NCI-H510A (cell line): ENCODE measurements at places on chromosomes 3 and 15.

DNA sequence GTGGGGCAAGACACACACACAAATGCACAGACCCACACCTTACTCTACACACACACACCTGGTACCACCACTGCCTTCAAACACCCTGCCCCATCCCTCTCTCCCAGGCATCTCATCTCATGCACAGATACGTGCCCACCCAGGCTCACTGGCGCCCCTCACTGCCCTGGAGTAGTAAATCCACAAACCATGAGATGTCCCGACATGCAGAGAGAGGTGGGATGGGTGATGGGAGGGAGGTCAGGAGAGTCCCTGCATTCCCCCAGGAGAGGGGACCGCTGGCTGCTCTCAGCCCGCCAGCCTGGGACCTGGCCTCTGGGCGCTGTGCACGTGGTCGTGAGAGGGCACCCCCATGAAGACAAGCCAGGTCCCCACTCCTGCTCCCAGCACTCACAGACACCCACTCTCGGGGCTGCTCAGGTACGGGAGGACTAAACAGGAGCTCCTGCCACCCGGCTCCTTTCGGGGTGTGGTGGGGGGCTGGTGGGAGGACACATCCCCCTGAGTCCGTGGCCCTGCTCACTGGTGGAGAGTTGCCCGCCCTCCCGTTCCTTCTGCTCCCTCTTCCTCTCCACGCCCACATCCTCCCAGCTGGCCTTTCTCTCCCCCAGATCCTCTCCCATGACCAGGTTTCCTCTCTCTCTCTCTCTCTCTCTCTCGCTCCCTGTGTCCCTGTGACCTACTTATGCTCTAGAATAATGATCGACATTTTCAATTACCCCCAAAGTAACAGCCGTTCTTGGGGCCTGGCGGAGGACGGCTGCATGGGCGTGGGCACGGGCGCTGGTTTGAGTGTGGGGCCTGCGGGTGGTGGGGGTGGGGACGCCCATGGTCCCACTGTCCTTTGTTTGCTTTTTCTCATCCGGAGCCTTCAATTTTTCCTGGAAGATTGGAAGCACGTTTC is 18.9 kb upstream of the CSPG4 start:
- no peak for DNase-seq

DNA sequence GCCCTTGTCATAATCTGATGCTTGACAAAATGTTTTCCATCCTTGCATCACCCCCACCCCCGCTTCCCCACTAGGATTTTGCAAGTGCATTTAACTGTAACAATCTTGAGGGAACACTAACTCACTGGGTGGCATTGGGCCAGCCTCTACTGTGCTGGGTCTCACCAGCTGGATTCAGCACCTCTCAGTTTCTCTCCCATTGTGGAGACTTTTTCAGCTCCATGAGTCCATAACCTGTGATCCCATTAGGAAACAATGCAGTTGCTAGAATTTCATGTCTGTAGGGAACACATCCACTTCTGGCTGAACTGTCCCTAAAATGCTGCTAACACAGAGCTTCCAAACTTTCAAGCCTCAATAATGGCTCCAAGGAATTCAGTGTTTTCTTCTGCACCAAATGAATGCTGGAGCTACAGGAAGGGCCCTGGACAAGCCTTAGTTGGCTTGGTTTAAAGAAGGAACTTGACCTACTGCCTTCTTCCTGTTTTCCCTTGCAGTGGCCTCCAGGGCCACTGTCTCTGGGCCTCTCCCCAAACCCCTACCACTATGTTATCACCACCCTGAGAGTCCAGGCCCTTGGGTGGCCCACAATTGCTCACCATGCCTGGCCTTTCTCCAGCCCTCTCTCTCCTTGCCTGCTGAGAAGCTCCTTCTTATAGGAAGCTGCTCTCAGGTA is 15.6 kb downstream of the CYP19A1 start:
- DNase-seq, result no peak

DNA sequence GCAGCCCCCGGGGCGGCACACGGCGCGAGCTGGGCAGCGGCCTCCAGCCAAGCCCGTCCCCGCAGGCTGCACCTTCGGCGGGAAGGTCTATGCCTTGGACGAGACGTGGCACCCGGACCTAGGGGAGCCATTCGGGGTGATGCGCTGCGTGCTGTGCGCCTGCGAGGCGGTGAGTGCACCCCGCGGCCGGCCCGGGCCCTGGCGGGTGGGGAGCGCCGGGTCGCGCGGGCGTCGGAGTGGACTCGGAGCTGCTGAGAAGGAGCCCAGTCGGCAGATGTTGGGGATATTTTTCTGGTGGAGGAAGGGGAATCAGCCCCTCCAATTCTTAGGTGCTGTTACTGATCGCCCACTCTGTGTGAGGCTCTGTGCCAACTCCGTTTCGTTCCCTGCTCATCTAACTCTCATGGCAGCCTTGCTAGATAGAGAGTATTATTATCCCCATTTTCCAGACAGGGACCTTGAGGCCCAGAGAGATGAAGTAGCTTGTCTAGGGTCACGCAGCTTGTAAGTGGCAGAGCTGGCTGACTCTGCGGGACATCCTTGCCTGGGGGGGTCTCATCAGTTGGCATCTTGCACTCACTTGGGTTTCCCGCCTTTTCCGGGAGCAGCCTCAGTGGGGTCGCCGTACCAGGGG is 890 bp downstream of the CHRD start:
- DNase-seq, result no peak

DNA sequence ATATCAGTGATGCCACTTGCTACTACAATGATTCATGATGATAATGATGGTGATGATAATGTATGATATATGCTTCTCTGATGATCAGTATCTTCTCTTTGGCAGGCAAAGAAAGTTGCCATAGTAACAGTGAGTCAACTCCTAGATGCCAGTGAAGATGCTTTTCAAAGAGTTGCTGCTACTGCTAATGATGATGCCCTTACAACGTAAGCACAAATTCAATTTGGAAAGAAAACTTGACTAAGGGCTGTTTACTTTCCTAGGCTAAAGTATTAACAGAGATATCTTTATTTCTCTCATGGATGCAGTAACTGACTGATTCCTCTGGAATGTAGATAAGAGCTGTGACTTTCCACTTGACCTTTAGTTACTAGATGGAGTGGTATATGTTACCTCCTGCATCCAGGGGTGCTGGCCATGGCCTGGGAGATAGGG is 27.8 kb downstream of the ADGRG7 start:
- DNase-seq, result no peak

DNA sequence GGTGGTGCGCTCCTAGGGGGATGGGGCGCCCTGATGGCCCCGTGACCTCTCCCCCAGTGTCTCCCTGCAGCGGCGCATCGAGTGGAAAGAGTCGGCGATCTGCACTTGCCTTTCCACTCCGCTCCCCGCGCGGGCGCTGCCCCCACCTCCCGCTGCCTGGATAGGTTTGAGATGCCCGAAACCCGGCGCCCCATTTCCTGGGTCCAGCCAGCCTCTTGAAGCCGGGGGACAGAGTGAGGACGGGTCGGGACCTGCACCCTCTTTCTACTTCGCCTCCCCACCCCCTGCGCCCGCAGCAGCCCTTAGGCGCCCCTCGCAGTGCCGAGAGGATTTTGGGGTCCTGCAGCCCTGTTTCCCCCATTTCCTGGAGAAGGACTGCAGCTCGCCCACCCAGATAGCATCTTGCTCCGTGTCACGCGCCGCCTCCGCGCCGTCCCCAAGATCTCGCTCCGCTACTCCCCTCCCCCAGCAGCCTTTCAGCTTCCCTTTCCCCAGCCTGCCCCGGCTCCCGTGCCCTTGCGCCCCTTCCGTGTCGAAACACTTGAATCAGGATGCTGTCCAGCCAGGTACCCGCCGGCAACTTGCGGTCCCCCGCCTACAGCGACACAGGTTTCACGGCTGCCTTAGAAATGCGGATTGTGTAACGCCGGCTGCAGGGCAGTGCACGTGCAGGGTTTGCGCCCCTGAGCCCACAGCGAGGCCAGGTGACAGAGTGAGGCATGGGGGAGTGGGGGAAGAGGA is 519 bp downstream of the ABHD6 start:
- no peak for DNase-seq

GRCh38 chr15:64635499-64636495 is 139.6 kb downstream of the RBPMS2 start:
- no peak for DNase-seq

GRCh38 chr15:98853617-98854420 is 153.8 kb downstream of the PGPEP1L start:
- no peak for DNase-seq

DNA sequence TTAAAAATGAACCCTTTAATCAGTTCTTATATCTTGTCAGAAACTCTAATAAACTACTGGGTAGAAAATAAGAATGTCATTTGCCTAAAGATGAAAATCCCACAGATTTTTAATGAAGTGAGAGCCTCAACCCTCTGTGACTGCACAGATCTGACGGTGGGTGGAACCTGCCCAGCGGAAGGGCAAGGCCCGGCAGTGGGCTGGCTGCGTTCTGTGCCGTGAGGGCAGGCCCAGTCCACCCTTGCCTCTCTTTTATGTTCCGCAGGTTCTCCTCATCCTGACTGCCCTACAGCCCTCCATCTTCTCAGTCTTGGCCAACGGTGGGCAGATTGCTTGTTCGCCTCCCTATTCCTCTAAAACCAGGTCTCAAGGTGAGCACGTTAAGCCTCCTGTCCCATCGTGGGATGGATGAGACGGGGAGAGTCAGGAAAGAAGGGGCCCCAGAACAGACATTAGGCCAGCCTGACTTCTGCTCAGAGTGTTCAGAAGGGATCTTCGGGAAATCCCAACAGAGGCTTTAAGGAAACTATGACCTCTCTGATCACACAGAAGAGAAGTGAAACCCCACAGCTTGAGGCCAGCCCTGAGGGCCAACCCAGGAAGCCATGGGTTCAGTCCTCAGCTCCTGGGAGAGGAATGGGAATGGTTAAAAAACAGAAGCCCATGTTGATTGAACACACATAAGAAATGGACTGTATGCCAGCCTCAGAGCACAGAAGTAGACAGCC is 16.0 kb downstream of the SLC51A start:
- no peak for DNase-seq

GRCh38 chr3:65751123-65751700 is 287.5 kb downstream of the MAGI1 start:
- DNase-seq, result no peak

DNA sequence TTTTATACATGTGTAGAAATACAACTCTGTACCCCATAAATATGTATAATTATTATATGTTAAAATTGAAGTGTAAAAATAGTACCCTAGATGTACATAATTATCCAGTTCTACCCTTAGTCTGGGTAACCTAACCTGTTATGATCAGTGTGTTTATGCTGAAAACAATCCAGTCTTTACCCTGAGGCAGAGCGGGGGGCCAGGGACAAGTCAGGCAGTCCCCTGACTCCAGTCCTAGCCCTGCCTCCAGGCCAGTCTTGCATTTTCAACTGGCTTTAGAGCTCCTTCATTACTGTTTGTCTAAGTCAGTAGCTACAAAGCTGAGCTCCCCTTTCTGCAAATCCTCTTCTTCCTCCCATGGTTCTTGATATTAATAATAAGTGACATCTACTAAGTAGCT is 3.1 kb downstream of the MESD start:
- no peak for DNase-seq

DNA sequence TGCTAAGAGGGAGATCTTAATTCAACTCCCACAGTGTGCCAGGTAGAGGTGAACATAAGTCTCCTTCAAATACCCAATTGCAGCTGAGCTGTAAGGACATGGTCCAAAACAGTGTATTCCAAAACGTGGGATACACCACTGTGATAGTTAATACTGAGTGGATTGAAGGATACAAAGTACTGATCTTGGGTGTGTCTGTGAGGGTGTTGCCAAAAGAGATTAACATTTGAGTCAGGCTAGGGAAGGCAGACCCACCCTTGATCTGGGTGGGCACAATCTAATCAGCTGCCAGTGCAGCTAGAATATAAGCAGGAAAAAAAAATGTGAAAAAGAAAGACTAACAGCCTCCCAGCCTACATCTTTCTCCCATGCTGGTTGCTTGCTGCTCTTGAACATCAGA is 45.1 kb upstream of the PHLDB2 start:
- DNase-seq, result no peak

- no peak for DNase-seq
Observed at GRCh38 chr3:45553469-45553974, 41.0 kb upstream of the LIMD1 start.

GRCh38 chr3:59249698-59250361 is 200.0 kb upstream of the CFAP20DC start:
- DNase-seq, result no peak

DNA sequence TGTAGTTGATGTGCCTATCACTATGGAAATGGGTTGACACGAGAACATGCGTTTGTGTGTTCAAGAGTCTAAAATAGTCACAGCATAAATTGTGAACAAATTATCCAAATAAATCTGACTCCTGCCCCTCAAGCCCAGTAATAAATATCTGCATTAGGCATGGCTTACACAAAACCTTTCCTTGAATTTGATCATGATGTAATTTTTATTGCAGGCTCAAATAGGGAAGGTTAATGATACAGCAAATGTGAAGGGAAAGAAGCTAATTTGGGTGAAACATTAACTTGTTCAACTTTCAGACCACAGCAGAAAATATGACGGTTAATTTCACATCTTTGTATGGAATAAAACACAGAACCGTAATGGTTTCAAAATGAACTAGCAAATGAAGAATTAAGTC is 74.6 kb downstream of the WNT5A start:
- no peak for DNase-seq

GRCh38 chr3:106485217-106485616 is 616.4 kb upstream of the CBLB start:
- no peak for DNase-seq

DNA sequence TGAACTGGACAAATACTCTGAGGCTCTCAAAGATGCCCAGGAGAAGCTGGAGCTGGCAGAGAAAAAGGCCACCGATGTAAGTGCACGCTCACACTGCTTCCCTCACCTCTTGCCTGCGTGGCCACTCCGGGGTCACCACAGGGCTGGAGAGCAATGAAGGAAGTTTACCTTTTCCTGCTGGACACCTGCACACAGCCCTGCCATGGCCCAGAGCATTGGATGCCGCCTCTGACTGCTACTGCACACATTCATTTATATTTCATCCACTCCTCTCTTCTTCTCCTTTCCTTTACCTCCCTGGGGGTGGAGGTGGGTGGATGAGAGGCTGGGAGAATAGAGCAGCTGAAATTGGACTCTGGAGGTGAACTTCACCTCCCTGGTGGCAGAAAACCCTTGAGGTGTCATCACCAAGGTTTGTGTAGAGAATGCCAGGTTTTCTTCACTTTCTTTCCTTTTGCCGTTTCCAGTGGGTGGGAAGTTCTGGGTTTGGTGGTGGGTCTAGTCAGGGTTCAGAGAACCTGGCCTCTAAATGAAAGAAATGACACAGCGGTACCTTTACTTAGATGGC is 1.6 kb downstream of the TPM1 start:
- DNase-seq, result no peak

DNA sequence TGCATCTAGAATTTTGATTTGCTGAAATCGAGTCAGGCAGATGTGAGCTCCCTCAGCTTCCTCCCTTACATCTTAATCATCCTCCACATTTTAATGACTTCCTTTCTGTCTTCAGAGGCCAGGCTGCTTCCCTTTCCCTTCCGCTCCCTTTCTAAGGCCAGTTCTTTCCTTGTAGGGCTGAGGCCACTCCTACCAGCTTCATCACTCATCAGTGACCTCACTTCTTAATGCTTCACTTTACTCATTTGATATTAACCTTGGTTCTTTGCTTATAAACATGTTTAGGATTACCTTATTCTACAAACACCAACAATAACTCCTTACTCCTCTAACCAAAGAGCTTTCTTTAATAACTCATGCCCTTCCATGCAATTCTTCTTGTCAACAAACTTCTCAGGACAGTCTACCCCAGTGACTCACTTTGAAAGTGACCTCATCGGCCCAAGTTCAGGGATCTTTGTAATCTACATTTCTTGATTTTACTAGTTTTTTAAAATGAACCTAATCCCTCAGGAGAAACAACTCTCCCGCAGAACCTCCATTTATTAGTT is 23.9 kb downstream of the ILDR1 start:
- DNase-seq, result no peak

GRCh38 chr3:8470801-8471200 is 30.8 kb upstream of the LMCD1 start:
- DNase-seq, result no peak

- DNase-seq, result no peak
Observed at GRCh38 chr15:83308671-83309070, 24.2 kb upstream of the BNC1 start.
